Hepatocyte (in vitro differentiated cells): ENCODE measurements at places on chromosomes 5 and 9. TPM values are rescaled to one million over a fixed set of nuclear protein-coding genes. Genes with fewer than 3 reads are reported as not detected.

The C9 gene
- polyA plus RNA-seq = 0.38 and 0.79 TPM in 2 replicates

The MSMP gene
- polyA plus RNA-seq = not detected in 2 replicates

The RNF180 gene
- polyA plus RNA-seq = 3.0 and 4.0 TPM in 2 replicates

The CCL28 gene
- polyA plus RNA-seq = 0.80 and 1.1 TPM in 2 replicates

The CD14 gene
- polyA plus RNA-seq = 0.45 and 1.9 TPM in 2 replicates

- DNase-seq = no peak
These were observed 4.7 kb upstream of the PANK3 start for GRCh38 chr5:168583742-168584482.

DNA sequence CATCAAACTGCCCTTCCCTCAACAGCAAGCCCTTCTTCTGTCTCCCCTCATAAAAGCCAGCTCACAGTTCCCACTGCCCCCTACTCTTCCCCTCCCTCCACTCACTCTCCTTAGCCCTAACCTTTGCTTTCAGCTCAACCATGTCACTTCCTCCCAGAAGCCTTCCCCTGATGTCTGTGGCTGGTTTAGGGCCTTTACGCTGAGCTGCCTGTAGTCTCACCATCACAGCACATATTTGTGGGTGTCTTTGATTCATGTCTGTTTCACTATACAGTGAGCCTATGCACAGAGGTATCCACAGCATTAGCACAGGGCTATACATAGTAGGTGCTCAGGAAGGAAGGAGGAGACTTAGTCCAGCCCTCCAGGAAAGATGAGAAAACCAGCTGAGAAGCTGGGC lies 34.7 kb downstream of the C9orf50 start:
- no peak for DNase-seq

DNA sequence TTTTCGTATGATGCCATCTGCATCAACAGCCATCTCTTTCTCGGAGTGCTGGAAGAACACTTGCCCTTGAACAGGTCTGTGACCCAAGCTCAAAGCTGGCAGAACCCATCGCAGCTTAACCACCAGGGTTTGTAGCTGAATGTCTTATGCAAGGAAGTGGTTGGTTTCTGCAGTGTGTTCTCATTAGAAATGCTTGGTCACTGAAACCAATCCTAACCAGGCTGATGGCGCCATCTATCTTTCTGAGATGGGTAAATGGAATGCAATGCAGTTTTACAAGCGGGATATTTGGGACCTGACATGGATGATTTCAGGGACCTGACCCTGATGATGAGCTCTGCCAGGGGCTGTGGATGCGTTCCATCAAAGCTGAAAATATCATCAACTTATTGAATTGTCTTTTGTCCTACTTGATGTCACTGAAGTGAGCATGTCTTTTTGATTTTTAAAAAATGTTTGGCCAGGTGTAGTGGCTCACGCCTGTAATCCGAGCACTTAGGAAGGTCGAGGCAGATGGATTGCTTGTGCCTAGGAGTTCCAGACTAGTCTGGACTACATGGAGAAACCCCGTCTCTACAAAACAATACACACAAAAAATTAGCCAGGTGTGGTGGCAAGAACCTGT lies 28.7 kb downstream of the DMRT3 start:
- DNase-seq = peak; percentile 74

DNA sequence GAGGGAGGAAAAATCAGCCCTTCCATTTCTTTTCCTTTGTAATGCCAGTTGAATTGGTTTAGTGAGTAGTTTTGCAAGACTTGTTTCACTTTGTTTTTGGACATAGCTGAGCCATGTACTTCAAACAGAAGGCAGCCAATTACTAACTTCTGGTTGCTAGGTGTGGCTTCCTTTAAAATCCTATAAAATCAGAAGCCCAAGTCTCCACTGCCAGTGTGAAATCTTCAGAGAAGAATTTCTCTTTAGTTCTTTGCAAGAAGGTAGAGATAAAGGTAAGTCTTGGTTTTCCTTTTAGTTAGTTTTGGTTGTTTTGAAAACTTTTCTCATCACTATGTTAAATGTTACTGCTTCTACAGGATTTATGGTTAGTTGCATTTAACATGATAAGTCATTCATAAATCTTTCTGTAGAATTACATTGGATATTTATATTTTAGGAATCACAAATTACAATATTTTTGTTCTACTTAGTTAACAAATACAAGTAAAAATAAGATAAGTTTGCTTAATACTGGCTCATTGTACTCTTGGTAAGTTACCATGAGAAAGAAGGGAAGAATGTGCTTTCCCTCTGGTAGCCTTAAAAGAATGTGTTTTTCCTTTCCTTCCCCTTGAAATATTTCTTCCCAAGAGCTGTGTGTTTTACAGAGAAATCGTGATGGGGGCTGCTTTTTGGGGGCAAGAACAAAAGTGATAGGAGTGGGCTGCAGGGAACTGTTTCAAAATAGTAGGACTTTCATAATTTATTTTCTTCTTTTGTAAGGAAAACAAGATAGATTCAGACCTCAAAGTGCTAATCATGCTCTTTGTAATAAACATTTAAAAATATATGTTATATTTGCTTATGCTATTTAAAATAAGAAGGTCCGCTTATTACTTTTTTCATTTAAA lies at the start of gene ANXA1:
ANXA1 (plus strand) TSS at position 213 of the 890 bp plus-strand sequence. CDS start 6,671 bp downstream, outside the sequence.
- peak; percentile 48 for DNase-seq

DNA sequence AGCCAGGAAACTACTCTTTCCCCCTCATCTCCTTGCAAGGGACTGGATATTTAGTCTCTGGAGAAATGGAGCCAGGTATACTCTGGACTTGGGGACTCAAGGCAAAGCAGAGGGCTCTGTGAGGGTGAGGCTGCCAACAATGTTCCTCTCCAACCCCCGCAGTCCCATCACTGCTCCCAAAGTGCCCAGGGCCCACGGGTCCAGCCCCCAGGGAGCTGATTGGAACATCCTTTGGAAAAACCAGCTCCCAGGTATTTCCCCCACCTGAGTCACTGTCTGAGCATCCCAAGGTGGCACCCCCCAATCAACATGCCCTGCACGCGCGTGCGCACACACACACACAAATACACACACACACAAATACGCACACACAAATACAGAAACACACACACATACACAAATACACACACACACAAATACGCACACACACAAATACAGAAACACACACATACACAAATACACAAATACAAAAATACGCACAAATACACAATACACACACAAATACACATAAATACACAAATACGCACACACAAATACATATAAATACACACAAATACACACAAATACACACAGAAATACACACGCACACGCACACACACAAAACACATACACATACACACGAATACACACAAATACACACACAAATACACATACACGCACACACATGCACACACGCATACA lies 137.4 kb downstream of the DAB2IP start:
- no peak for DNase-seq

GRCh38 chr5:108634617-108635288 lies 112.9 kb upstream of the FER start:
- DNase-seq = no peak

GRCh38 chr5:81556809-81557208 lies 162.9 kb upstream of the ACOT12 start:
- no peak for DNase-seq

DNA sequence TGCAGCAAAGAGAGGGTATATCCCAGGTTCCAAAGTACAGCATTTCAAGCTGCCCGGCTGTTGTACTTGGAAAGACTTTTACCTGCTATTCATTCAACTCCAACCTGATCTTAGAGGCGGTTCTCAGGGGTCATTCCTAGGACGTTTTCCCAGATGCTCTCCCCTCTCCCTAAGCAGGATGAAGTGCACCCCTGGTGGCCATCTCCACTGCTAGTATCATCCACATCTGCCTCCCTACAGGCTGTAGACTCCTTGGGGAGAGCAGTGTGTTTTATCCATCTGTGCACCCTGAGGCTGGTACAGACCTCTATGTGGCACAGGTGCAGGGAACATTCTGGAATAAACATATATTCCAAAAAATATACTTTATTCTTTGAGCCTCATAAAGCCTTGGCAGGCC lies 56.8 kb downstream of the PTPN3 start:
- peak; percentile 17 for DNase-seq

DNA sequence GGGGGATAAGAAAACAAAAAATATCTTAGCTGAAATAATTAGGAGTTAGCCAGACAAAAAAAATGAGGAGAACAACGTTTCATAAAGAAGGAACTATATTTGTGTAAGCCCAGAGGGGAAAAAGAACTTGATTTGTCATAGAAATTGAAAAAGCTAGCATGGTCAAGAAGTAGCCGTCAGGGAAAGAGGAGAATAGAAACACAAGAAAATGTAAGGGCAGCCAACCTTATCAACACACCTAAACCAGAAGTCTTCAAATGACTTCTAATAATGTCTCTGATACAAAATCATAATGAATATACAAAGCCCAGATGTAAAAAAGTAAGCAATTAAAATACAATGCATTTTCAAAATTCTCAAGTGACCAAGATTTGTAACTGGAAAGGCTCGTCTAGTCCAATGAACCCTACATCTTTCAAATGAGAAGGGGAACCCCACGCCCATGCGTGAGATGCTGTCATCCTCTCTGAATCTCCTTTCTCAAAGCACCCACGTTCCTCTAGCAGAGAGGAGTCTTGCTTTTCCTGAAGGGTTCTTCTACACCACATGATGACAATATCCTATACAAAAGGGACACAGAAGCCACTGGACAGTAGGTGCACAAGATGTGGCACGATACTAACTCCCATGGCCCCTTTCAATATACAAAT lies 103.7 kb downstream of the ARL15 start:
- DNase-seq = no peak

- no peak for DNase-seq
These were observed 3.1 kb downstream of the FBXW5 start for GRCh38 chr9:136941231-136942111.
